ENCODE measurements at places on chromosomes 2 and 18.

- no peak for DNase-seq
Measured at GRCh38 chr18:21598726-21599584, 1.5 kb downstream of the ESCO1 start.

DNA sequence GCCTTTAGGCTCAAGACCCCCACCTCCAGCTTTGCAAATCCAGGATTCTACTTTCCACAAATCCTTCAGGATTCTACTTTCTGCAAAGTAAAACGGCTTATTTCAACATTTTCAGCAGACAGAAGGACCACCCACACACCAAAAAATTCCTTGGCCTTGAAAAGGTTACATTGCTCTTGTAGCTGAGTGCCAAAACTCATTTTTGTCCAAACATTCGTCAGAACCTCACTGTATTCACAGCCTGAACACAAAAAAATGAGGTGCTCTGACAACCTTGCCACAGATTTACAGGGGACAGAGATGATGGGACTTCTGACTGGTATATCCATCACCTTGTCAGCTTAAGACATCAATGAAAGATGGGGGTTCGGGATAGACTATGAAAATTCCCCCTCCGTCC lies 63.0 kb upstream of the COX7A2L start:
- no peak for DNase-seq

- no peak for DNase-seq
Measured at GRCh38 chr2:197857476-197858107, 53.2 kb downstream of the PLCL1 start.

GRCh38 chr2:240149943-240150784 lies 9.7 kb upstream of the OTOS start:
- DNase-seq: peak; percentile 37

GRCh38 chr2:203744091-203744490 lies 37.7 kb downstream of the CD28 start:
- no peak for DNase-seq

DNA sequence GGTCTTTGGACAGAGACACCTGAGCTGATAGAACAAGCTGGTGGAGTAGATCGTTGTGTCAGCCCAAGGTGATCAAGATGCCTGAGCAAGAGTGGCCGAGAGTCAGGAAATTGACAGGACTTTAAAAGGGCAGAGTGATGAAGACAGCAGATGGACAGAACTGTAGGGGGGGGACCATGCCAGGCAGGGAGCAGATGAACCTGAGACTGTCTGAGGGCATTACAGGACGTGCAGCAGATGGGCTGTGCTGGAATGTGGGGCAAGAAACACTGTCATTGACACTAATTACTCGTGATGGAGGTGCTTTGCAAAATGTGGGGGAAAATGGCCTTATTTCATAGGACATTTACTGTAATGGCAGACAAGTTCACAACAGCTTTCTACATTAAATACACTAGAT lies 225.0 kb downstream of the THSD7B start:
- DNase-seq: no peak

DNA sequence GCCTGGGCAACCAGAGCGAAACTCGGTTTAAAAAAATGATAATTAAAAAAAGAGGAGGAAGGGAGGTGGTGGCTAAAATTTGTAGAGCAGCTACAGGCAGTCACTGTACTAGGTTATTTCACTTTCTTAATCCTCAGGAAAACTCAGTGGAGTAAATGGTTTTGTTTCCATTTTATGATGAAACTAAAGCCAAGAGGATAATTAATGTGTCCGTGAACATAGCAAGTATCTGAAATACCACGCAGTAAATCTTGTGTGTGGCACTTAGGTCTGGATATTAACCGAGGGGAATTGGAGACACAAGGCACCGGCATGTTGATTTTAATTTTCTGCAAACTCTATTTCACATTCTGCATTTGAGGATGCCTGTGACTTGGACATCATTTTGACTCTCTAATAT lies 14.5 kb downstream of the SH3BP4 start:
- DNase-seq: no peak

- DNase-seq: no peak
Measured at GRCh38 chr2:64405581-64406406, 48.2 kb upstream of the LGALSL start.

GRCh38 chr2:68052717-68053422 lies 9.9 kb downstream of the C1D start:
- DNase-seq: no peak

DNA sequence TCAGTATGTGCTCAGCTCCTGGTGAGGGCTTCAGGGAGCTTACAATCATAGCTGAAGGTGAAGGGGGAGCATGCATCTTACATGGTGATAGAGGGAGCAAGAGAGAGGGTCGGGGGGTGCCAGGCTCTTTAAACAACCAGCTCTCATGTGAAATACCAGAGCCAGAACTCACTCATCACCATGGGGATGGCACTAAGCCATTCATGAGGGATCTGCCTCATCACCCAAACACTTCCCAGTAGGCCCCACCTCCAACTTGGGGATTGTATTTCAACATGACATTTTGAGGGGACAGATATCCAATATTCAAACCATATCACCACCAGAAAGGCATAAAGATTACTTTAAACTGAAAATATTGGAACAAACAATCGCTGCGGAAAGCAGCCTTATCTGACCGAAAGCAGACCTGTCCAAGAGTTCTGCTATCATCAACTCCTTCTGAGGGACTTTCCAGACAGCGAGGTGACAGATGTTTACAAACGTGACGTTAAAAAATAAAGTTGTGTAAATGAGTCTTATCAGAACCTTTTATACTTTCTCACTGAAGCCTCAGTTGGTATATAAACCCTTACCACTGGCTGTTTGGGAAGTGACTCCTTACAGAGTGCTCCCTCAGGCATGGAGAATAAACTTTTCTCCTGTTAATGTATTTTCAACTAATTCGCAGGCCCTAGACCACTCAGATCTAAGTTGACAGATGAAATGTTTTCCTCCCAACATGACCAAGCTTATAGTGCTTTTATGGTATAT lies 35.5 kb upstream of the PTH2R start:
- no peak for DNase-seq

GRCh38 chr2:200264631-200265030 lies 41.9 kb upstream of the SPATS2L start:
- DNase-seq: no peak

- no peak for DNase-seq
Measured at GRCh38 chr2:98093611-98094010, 6.6 kb downstream of the VWA3B start.

GRCh38 chr2:24919506-24920097 lies 435 bp downstream of the ADCY3 start:
- DNase-seq: peak; percentile 31

GRCh38 chr2:11744631-11745394 lies 1.6 kb upstream of the LPIN1 start:
- peak; percentile 65 for DNase-seq

- no peak for DNase-seq
Measured at GRCh38 chr2:47007223-47007825, 91.7 kb upstream of the MCFD2 start.

DNA sequence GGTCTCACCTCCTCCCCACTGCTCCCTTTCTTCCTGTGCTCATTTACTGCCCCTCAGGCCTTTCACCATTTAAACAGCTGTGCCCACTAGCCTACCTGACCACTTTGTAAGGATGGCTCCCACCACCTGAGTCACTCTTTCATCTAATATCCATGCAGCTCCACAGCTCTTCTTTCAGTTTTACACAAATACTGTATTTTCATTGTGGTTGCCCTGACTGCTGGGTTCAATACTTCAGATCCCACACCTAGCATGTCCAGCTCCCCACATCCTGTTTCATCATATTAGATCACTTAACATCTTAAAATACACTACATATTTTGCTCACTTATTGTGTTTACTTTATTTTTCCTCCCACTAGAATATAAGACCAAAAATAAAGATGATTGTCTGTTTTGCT lies 1110.6 kb downstream of the TSN start:
- DNase-seq: no peak

- DNase-seq: no peak
Measured at GRCh38 chr2:119377294-119377992, 10.7 kb downstream of the DBI start.

DNA sequence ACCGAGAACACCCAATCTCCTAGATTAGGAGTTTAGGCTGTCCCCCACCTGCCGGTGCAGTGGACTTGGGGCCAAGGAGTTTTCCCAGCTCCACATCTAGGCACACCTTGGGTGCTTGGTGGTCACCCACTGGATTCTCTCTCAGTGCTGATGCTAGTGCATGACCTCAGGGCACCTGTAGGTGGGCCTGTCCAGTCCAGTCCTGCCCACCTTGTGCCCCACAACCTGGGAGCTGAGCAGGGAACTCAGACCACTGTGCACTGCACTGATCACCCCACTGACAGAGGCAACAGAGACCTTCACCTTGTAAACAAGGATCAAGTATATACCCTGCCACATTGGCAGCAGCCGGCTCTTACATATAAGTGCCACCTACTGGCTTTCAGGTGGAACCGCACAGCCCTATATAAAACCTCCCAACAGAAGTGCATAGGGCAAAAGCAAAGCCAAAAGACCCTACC lies 12.7 kb upstream of the CDH19 start:
- peak; percentile 25 for DNase-seq

GRCh38 chr2:223481486-223481885 lies 120.7 kb downstream of the SCG2 start:
- no peak for DNase-seq

GRCh38 chr18:13217466-13217961 lies 1.0 kb upstream of the LDLRAD4 start:
- DNase-seq: peak; percentile 9

DNA sequence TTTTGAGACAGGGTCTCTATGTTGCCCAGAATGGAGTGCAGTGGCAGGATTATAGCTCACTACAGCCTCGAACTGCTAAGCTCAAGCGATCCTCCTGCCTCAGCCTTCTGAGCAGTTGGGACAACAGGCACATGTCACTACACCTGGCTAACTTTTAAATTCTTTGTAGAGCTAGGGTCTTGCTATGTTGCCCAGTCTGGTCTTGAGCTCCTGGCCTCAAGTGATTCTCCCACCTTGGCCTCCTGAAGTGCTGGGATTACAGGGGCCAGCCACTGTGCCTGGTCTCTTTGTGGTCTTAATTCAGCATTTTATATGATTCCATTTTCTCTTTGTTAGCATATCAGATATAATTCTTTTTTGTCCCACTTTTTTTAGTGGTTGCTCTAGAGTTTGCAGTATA lies 34.1 kb downstream of the CEP192 start:
- DNase-seq: no peak

GRCh38 chr2:46985512-46985911 lies 69.9 kb upstream of the MCFD2 start:
- peak; percentile 24 for DNase-seq

- DNase-seq: peak; percentile 59
Measured at GRCh38 chr18:939166-939565, 34.5 kb downstream of the ADCYAP1 start.

DNA sequence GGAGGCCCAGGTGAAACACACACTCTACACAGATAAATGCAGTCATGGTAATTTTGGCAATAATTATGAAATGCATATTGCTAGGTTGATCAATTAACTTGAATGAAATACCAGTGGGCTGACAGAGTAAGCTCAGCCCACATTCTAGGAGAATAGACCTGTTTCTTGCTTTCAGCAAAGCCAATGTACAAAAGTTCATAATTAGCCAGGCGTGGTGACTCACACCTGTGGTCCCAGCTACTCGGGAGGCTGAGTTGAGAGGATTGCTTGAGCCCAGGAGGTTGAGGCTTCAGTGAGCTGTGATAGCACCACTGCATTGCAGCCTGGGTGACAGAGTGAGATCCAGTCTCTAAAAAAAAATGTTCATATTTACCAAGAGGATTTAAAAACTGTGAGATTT lies 15.7 kb upstream of the MBP start:
- DNase-seq: no peak

GRCh38 chr2:217383620-217384019 lies 523.8 kb upstream of the TNP1 start:
- no peak for DNase-seq

GRCh38 chr2:54574107-54574859 lies 118.2 kb downstream of the SPTBN1 start:
- DNase-seq: no peak

DNA sequence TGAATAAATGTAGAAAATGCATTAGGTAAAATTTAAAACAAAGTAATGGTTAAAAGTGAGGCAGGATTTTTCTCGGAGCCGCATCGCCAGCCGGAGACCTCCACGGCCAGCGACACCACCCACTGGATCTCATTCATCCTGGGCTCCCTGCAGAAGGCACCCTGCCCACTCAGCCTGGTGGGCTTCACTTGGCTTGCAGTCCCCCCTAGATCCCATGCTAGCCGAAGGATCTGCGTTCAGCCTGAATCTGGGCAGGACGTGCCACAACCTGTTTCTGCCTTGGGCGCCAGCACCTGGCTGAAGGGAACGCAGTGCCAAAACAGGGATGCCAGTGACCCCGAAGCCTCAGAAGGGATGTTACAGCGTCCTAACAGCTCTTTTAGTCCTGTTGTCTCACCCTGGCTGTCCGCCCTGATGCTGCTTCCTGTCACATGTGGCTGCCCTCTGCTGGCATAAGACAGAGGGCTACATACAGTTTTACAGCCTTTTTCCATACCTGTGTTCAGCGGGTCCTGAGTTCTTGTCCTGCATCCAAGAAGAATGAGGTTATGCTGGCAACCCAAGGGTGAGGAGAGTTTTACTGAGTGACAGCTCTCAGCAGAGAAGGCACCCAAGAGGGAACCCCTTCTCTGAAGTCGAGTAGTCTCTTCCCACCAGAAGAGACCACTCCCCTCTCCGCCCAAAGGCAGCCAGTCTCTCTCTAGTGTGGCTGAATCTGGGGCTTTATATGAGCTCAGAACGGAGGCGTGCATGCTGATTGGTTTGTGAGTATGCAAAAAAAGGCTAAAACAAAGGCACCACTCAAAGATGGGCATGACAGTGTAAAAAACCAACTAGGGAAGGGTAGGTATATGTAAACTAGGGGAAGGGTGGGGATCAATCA lies 173.1 kb upstream of the GYPC start:
- peak; percentile 12 for DNase-seq

- peak; percentile 66 for DNase-seq
Measured at GRCh38 chr2:177772529-177772928, 300.0 kb downstream of the PDE11A start.

DNA sequence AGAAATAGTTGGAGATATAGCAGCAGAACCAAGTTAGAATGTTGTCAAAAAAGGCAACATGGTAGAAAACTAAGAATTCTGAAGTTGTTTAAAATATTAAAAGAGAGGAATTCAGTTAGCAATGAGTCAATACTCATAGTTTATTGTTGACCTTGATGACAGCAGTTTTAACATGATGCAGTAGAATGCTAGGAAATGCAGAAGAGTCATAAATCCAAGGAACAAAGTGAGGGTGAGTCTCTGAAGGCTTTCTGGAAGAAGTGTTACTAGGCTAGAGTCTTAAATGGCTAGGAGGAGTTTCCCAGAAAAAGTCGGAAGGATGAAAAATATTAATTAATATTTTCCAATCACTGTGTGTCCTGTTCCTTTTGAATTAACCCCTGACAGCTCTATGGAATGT lies 807.3 kb downstream of the TSN start:
- DNase-seq: no peak

GRCh38 chr2:12032398-12032797 lies 286.0 kb downstream of the LPIN1 start:
- no peak for DNase-seq

All from ACHN (cell line).